Myocyte (in vitro differentiated cells): ENCODE measurements at places on chromosomes 11 and 22. TPM values are rescaled to one million over a fixed set of nuclear protein-coding genes. Genes with fewer than 3 reads are reported as not detected.

GRCh38 chr11:111633756-111634362 lies 31.6 kb downstream of the SIK2 start:
- DNase-seq: peak; percentile 16

SYCE3 gene
- total RNA-seq: not detected in 2 replicates

- DNase-seq: no peak
Observed at GRCh38 chr22:32480238-32480637, 5.6 kb downstream of the FBXO7 start.

GRCh38 chr11:128624269-128625175 lies 37.2 kb upstream of the ETS1 start:
- no peak for DNase-seq

GRCh38 chr11:70323806-70324205 lies 53.3 kb downstream of the PPFIA1 start:
- peak; percentile 22 for DNase-seq

TP53I11 gene
- 26.1 and 33.4 TPM in 2 replicates for total RNA-seq

GRCh38 chr11:88170673-88171072 lies 4.6 kb downstream of the RAB38 start:
- DNase-seq: no peak

DNA sequence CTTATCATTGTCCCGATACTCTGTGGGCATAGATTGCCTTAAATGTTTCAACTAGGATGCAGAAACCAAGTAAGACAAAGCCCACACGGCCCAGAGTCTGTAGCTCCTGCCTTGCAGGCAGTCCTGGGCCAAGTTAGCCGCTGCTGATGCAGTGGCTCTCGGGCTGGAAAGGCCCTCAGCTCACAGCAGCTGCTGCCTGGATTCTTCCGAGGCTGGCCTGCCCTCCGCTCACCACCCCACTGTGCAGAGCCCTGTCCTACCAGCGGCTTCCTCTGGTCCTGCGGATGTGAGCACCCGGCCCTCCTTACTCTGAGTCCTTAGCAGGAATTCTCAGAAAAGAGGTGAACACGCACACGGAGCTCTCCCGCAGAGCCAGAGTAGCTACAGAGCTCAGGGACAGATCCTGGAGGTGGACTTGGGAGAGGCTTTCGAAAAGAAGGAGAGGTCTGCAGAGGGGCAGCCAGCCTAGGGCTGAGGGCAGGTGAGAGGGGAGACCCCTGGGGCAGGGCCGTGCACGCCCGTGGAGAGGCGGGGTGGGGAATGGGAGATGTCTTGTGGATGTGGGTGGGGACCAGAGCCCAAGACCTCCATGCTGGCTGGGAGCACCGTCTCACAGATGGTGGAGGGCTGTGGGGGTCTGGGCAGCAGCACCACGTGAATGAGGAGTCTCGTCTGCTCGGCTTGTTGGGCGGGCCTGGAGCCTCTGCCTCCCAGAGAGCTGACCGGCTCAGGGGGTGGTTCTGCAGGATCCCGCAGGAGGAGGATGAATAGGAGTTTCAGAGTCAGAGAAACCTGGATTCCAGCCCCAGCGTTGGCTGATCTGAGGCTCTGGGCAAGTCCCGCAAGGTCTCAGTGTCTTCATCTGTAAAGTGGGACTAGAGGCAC lies 117.4 kb upstream of the B3GAT1 start:
- no peak for DNase-seq

MLC1 gene
- total RNA-seq: not detected in 2 replicates

DNA sequence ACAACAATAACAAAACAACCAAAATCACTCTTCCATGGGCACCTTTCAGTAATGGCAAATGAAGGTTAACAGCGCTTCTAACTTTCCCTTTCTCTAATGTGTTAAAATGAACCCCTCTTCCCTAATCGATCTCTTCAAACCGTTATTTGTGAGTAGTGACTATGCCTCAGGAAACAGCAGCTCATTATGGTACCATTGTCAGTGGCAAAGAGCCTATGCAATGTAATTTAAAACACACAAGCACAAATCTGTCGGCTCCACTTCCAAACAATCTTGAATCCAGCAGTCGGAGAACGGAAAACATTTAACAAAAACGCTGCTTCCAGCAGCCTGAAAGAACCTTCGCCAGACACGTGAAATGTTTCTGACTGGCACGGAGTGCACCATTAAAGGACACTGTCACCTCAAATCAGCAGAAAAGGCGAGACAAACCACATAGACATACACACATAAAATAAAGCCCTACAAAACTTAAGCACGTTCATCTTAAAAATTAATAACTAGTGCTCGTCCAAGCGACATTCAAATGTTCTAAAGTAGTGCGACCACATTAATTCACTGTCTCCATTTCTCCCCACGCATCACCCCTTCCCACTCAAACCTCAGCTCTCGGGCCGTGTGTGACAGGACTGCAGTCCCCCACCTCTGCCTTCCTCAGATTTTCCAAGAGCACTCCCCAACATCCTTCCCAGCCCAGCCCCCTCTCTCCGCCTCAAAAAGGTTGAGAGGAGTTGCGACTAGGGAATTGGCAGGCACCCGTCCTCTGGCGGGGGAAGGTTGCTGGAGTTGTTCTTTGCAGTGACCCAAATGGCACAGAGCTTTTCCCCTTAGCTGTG lies 748 bp downstream of the RAB30 start:
- DNase-seq: peak; percentile 29

DNA sequence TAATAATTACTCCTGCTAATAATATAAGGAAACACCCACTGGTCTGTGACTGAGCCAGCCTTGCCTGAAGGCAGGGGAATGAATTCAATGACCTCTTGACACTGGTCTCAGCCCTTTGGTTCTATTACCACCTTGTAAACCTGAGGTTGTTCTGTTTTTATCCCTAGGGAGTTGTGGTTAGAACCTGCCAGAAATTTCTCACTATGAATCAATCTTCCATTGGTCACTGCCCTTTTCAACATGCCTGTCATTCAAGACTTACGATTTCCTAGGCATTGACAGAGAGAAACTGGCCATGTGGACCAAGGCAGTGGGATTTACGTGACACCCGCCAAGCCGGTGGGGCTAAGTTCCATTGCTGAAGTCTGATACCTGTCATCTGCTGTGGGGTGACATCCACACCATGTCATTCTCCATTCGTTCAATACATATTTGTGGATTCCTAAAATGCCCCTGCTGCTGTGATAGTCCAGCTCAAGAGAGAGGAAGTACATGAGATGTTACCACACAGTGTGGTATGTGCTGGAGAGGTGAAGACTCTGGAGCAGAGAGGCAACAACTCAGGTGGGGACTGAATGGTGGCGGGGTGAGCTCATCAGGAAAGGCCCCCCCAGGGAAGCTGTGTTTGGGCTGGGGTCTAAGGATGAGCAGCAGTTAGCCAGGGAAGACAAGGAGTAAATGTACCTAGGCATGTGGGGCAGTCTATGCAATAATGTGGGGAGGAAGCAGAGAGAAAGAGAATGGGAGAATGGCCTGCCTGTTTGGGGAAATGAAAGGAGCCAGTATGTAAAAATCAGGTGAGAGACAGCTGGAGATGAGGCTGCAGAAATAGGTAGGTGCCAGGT lies 15.2 kb upstream of the EHF start:
- no peak for DNase-seq

PGA3 gene
- total RNA-seq: 10.7 and 19.9 TPM in 2 replicates

GRCh38 chr11:7642747-7643146 lies 30.6 kb downstream of the CYB5R2 start:
- DNase-seq: no peak

- DNase-seq: peak; percentile 88
Observed at GRCh38 chr11:119335655-119336543, 1.6 kb downstream of the RNF26 start.

- no peak for DNase-seq
Observed at GRCh38 chr11:1503708-1504104, 17.1 kb upstream of the MOB2 start.

GRCh38 chr11:34840736-34841386 lies 75.3 kb downstream of the APIP start:
- DNase-seq: no peak

TENM4 gene
- 0.21 and 0.31 TPM in 2 replicates for total RNA-seq

DNA sequence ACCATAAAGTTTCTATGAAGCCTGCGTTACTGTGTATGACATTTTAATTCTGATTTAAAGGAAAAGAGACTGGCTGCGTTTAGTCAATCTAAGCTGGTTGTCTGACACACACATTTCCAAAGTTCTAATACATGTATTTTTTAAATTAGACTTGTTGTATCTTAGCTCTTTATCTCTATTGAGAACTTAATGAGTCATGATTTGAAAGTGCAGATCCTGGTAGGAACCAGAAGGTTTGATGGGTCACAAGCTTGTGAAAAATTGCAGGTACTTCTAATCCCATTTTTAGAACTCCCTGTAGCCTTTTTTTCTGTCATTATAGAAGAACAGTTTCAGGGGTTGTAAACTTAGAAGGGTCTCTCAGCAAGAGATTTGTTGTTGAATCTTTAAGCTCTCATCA lies 210.3 kb downstream of the DDX10 start:
- no peak for DNase-seq

DNA sequence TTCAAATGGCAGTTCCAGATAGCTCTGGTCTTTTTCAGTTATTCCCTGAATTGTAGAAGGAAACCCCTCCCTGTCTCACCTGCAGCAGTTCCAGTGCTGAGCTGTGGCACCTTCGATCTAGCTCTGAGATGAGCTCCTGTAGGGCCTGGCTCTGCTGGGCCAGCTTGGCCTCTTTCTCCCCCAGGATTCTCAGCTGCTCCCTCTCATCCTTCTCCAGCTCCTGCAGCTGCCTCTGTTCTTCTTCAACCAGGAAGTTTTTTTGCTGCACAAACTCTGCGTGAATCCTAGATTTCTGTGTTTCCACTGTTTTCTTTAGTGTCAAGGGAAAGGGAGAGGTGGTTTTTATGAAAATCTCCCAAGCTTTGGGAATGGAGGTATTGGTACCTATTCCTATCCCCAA lies 5.3 kb downstream of the TRIM21 start:
- DNase-seq: peak; percentile 26

- peak; percentile 78 for DNase-seq
Observed at GRCh38 chr11:115222218-115222862, 281.9 kb downstream of the CADM1 start.

DNA sequence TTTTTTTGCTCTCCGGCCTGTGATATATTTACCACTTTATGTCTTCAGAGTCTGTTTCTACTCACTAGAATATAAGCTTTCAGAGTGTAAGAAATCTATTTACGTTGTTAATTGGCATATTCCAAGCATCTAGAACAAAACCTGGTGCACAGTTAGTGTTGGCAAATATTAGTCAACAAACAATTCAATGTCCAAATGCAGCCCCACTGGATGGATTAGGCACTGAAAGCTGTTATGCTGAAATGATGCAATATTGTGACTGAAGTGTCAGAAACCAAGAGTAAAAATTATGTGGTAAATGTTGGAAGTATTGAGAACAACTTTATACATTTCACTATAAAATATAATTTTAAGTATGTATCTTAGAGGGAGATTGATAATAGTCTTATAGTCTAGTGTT lies 24.8 kb downstream of the CASP4 start:
- no peak for DNase-seq

RHBDD3 gene
- 47.7 and 48.4 TPM in 2 replicates for total RNA-seq

DNA sequence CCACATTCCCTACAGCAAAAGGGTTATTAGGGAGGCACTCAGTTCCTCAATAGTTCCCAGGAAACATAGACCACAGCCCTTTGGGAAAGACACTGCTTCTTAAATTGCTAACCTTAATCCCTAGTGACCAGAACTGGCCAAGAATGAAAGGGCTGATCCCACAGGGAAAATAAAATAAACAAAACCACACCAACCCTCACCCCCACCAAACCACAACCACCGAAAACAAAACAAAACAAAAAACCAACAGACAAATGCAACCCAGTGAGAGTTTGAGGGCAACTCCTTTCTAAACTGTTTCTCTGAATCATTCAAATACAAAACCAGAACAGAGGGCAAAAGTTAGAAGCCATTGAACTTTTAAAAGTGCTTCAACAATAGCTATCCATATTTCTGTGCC lies 57.2 kb downstream of the NAV2 start:
- peak; percentile 93 for DNase-seq

GRCh38 chr22:47114813-47115517 lies 352.5 kb downstream of the TBC1D22A start:
- no peak for DNase-seq

- no peak for DNase-seq
Observed at GRCh38 chr11:69535908-69536307, 54.4 kb downstream of the LINC01488 start.

- DNase-seq: no peak
Observed at GRCh38 chr22:44215287-44215686, 34.6 kb downstream of the PARVG start.

GRCh38 chr11:64072871-64073270 lies 37.1 kb downstream of the FLRT1 start:
- no peak for DNase-seq

GRCh38 chr11:45899448-45900174 lies 7.5 kb downstream of the FREY1 start:
- DNase-seq: peak; percentile 83

GRCh38 chr11:119858288-119858687 lies 129.3 kb upstream of the NECTIN1 start:
- no peak for DNase-seq

DNA sequence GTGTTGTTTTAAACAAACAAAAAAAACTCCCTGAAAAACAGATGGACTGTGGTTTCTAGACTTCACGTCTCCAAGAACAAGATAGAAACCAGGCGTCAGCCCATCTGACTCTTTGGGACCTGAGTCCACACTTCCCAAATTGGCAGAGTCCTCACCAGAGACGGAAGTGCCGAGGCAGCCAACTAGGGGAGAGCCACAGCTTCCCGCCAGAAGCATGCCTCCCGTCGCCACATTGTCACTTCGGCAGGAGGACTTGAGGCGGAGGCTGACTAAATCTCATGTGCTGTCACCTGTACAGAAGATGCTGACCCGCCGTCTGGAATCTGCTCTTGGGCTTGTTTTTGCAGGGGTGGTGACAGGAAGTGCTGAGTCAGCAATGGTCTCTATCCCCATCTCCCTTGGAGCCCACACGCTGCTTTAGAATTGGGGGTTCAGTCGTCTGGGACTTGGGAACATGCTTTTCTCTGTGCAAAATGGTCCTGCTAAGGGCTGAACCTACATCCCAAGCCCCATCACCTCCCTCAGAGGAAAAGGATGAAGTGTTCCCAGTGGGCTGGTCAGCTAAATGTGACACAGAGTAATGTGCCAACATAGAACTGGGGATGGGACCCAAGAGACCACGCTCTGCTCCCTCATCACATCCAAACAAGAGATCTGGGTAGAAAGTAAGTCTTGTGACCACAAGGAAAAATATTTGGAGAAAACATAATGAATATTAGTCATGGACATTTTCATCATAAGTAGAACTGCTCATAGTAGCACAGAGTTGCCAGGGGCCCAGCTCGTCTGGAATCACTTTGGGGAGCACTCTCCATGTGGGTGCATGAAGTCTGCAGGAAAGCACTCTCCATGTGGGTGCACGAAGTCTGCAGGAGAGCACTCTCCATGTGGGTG lies 152.9 kb downstream of the SNX19 start:
- no peak for DNase-seq

DNA sequence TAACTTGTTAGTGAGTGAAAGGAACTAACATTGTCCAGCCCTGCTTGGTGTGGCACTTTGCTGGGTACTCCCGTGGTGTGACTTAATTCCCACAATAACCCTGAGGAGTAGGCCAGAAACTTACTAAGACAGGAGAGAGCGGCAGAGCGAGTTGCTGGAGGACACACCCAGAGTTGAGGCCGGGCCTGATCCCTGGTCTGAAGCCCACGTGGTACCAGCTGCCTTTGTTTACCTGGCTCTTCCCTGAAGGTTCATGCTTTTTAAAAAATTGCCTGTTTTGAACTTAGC lies 594 bp downstream of the MPST start:
- peak; percentile 56 for DNase-seq
